ENCODE measurements at places on chromosomes 6 and 20.

DNA sequence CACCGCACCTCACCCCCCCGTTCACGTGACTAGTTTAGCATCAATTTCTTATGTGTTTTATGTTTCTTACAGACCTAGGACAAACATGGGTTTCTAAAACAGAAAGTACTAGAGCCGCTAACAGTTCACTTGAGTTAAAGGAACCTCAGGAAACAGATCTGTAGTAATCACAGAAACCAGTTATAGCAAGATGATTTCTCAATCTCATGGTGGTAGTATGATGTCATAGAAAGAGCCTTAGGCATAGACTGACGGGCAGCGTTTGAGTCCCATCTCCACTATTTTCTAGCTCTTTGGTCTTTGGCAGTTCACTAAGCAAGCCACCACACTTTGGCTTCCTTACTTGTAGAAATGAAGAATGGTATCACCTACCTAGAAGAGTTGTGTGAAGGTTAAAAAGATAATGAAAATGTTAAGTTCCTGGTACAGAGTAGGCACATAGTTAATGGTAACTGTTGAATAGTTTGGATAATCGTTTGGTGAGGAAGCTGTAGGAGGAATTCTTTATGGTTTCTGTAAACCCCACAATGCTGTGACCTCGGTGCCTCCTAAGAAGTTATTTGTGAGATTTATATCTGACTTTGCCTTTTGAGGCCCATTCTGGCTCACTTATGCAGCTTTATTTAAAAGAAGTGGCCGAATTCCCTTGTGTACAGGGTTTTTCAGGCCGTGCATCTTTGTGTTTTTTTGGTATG lies 21.3 kb downstream of the CTNNBL1 start:
- DNase-seq: no peak

GRCh38 chr6:121851056-121851455 lies 415.6 kb downstream of the GJA1 start:
- no peak for DNase-seq

- no peak for DNase-seq
Observed at GRCh38 chr6:111792914-111793700, 80.1 kb downstream of the FYN start.

DNA sequence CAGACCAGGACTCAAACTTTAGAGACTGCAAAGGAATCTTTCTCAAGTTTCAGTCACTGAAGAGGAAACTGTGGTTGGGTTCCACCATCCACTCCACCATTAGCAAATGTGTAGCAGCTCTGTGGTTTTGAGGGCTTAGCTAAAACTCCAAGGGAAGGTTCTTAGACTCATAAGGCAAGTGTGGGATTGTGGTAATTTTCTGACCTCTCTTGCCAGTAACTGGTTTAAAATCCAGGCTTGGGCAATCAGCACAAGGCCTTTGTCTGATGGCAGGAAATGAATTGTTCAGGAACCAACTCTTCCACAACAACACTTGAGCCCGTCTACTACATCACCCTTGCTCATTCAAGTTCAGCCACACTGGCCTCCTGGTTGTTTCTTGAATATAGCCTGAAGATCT lies 68.6 kb upstream of the FBXL4 start:
- DNase-seq: no peak

- DNase-seq: no peak
Observed at GRCh38 chr6:113209315-113209714, 647.8 kb upstream of the MARCKS start.

DNA sequence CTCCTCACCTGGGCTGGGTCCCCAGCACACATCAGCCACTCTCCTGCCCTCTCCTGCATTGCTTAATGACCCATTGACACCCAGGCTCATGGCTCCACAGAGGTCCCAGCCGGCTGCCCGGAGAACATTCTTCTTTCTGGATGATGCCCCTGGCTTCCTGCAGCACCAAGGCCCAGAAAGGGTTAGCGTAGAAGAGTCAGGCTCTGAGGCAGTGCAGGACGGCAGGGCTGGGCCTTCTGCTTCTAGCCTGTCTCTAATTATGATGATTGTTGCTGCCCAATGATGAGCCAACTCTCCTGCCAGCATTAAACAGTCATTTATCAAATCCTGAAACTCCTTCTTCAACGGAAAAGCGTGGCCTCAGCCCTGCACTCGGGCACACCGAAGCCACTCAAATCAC lies 66.4 kb downstream of the ZNF217 start:
- DNase-seq: no peak

- no peak for DNase-seq
Observed at GRCh38 chr6:9248133-9248532, 812.8 kb upstream of the SLC35B3 start.

All from activated naive CD4-positive, alpha-beta T cell treated with anti-CD3 and anti-CD28 coated beads, Interleukin-2, amount 50 U/mL, for 16 hours (primary cell).